ENCODE measurements at places on chromosomes 2 and 18.

GRCh38 chr2:18901242-18901641, 311.9 kb upstream of the NT5C1B start:
- DNase-seq, result no peak

GRCh38 chr2:240372101-240372500, 63.4 kb upstream of the GPC1 start:
- DNase-seq, result no peak

GRCh38 chr2:141331127-141331526, 799.7 kb downstream of the LRP1B start:
- no peak for DNase-seq

- no peak for DNase-seq
Measured at GRCh38 chr2:196389670-196390069, 218.3 kb upstream of the STK17B start.

DNA sequence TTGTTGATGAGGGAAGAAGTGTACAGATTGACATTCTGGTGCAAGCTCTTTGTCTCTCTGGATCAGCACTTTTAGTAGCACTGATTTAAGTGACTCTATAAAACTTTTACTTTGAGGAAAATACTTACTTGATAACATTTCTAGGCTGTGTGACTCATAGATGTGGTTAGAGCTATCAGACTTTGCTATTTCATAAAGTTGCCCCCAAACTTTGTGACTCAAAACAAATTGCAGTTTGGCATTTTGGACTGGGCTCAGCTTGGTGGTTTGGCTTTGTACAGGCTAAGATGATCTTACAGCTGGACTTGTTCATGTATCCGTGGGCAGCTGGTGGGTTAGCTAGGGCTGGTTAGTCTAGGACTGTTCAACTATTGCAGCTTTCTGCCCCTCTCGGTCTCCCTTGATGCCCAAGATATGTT, 42.1 kb upstream of the GLS start:
- no peak for DNase-seq

DNA sequence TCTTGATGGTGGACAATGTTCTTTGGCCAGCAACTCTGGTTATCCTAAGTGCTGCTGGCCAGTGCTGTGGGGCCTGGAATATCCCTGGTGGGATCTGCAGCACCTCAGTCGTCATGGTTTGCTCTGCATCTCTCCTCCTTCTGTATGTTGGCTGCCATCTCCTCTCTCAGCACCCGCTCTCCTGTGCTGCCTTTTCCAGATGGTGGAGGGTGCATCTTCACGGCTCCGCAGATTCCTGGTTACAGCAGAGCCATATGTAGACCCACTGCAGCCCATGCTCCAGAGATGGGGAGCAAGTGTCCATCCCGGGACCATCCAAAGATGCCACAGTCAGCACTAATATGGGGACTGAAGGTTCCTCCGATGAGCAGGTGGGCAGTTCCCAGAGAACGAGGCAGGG, 90.0 kb downstream of the VAPA start:
- no peak for DNase-seq

DNA sequence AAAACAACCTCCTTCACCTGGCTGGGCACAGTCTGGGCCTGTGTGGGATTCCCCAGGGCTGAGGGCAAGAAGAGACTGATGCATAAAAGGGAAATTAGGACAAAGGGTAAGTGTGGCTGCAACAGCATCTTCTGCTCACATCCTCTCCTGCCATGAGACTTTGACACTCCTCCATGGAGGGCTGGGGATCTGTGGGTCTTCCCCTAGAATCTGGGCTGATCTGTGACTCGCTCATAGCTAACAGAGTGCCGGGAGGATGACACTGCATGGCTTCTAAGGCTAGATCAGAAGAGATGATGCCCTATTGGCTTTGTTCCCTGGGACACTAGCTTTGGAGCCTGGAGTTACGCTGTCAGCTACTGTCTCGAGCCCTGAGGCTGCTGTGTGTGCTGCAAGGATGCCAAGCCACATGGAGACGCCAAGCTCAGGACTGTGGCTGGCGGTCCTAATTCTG, 24.3 kb downstream of the MOCOS start:
- DNase-seq, result no peak

DNA sequence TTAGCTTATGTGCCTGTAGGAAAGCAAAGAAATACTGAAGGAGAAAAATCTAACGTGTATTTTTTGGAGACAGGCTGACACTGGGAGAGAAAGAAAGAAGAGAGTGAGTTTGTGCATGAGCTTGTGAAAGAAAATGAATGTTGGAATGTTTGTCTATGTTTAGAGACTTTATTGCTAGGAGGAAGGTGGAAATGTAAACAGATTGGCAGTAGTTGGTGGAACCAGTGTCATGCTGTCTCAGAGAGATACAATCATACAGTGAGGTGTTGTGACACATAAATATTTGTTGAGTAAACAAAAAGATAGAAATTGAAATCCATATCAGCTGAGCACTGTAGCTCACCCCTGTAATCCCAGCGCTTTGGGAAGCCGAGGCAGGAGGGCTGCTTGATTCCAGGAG, 222.2 kb upstream of the MEIS1 start:
- no peak for DNase-seq

DNA sequence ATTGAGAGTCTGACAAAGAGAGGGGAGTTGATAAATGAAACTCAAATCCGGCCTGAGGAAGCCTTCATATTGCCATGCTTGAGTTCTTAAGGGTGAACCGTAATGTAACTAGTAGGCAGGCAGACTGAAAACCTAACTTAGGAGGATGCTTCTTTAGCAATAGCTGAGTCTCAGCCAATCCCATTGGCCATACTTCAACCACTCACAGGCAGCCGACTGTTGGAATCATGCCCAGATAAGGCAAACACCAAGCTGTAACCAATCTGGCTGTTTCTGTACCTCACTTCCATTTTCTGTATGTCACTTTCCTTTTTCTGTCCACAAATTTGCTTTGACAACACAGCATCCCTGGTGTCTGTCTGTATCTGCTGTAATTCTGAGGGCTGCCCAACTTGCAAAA, 39.5 kb downstream of the TPRKB start:
- no peak for DNase-seq

GRCh38 chr2:135991861-135992260, 6.4 kb upstream of the DARS1 start:
- DNase-seq, result no peak

DNA sequence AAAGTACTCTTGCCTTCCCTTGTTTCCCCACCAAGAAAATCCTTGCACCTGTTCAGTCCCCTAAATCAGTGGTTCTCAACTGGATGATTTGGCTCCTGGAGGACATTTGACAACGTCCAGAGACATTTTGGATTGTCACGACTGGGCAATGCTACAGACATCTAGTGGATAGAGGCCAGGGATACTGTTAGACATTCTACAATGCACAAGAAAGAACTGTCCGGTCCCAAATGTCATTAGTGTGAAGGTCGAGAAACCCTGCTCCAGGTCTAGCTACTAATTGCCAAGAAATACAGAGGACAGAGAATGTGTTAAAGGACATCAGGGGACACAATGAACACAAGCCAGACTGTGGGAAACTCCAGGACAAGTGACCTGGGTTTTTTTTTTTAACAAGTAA, 60.0 kb downstream of the LRP2 start:
- no peak for DNase-seq

DNA sequence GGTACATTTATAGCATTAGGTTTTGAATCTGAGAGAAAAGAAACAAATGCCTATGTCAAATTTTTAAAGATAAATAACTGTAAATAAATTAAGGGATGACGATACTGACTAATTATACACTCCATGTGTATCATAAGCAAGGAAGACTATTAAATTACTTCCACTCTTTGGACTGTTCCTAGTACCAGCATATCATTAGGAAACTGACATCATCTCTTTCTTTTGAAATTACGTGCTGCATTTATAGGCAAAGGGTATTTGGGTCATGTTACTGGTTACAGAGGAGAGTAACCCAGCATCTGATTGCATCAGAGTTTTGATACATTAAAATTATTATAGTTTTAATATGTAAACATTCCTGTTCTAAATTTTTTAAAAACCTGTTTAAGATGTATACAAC, 309.7 kb downstream of the XIRP2 start:
- DNase-seq, result peak; percentile 37

- DNase-seq, result no peak
Measured at GRCh38 chr18:44729631-44730101, 49.0 kb downstream of the SETBP1 start.

DNA sequence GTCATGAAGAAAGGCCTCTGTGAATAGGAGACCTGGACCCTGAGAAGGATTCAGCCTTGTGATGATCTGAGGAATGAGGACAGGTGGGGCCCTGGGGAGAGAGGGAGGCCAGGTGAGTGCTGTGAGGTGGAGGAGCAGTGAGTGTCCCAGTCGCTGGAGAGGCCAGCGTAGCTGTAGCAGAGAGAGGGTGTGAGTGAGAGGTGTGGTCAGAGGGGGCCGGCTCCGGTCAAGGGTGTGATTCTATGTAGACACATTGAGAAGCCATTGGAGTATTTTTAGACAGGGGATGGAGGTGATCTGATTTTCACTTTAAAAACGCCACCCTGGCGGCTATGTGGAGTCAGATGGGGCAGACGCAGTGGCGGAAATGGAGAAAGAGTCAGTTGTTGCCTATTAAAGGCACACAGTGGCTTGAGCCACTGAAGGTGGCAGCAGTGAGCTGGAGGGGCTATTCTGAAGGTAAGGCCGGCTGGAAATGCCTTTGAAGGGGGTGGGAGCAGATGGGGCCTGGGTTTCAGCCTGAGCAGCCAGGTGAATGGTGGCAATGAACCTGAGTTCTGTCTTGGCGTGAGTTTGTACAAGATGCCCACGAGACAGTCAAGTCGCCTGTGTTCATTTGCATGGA, 55.6 kb downstream of the GREB1 start:
- no peak for DNase-seq

GRCh38 chr2:74425523-74425922, 4.0 kb downstream of the WDR54 start:
- DNase-seq, result no peak

DNA sequence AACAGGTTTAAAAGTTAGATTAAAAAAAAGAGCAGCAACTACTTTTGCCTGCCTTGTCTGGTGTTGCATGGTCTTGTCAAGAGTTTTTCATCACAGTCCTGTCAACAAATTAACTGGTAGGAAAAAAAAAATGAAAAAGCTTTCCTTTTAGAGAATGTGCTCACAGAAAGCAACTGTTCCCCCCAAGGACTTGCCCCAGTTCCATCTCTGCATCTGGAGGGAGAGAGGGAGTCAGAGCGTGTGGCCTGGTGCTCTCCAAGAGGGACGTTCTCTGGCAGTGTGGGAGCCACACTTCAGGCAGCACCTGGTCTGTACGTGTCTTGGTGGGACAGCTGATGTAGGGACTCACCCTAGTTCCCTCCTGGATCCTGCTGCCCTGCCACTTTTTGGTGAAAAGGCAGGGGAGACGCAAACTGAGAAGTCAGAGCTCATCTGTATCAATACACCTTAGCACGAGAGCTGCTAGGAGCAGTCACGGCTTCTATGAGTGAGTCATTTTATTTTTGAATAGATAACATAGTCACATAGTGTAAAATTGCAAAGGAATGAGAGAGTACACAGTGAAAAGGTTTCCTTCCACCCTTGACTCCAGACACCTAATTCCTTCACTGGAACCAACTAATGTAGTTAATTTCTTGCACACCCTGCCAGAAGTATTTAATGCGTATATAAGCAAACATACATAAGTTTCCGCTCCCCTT, 172.5 kb upstream of the MGAT5 start:
- no peak for DNase-seq

- no peak for DNase-seq
Measured at GRCh38 chr2:238220892-238221521, 17.5 kb upstream of the ILKAP start.

- DNase-seq, result no peak
Measured at GRCh38 chr18:64851726-64852125, 702.8 kb upstream of the LINC00305 start.

DNA sequence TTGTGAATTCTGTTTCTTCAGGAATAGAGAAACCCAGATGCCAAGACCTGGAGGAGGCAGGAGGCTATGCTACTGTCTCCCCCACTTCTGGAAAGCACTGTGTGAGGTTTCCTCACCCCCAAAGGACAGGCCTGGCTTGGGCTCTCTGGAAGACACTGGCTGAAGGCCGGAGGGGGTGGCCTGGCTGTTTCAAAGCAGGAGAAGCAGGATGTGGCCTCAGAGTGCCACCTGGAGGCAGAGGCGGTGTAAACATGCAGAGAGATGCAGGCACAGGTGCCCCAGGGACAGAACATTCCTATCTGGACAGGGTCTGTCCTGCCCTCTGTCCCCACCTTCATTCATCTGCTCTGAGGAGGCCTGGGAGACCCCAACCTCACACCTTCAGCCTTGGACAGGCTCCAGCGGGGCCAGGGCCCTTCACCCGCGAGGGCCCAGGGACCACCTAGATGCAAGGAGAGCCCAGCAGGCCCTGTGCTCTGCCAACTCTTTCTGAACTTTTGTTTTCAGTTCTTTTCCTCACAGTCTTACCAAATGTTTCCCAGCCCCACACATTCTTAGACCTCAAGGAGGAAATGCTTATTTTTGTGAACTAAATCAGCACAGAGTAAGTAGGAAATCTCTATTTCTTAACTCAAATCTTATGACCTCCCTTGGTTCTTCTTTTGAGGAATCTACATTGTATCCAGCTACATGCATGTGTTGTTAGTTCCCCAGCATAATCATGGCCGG, 79.2 kb downstream of the LONRF2 start:
- peak; percentile 67 for DNase-seq

GRCh38 chr2:68835621-68836020, 35.6 kb downstream of the BMP10 start:
- no peak for DNase-seq

DNA sequence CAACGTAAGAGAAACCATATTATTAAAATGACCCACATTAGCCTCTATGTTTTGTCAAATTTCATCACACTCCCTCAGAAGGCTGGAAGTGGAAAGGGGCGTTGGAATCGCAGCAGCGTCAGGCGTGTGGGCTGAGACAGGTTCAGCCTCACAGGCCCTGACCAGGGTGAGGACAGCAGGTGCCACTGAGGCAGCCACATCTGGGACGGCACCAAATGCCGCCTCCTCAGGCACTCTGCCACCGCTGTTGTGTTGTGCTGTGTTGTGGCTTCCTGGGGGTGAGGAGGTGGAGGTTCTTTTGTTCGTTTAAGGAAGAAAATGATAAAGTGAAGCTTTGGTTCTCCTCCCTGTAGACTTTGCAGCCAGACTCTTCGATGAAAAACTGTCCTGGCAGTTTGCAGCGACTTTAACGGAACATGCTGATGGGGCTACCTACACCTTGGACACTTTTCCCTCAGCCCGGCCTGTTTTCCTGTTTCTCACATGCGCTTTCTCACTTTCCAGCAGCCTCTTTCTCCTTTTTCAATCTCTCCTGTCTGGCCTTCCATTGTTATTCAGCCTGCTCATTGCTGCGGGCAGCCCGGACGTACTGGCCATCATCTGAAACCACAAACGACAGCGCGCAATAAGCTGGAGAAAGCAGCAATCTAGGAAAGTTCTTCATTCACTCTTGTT, 44.9 kb upstream of the SALL3 start:
- DNase-seq, result no peak

- peak; percentile 86 for DNase-seq
Measured at GRCh38 chr18:25743646-25744151, 346.7 kb downstream of the SS18 start.

Measured in NCI-H69 (cell line).